ENCODE measurements at places on chromosomes 5 and 9.
A peak's percentile ranks its signal among the peaks of the same experiment; 100 is the strongest.

- no peak for DNase-seq
These were observed 1.6 kb downstream of the HINT1 start for GRCh38 chr5:131163276-131164119.

DNA sequence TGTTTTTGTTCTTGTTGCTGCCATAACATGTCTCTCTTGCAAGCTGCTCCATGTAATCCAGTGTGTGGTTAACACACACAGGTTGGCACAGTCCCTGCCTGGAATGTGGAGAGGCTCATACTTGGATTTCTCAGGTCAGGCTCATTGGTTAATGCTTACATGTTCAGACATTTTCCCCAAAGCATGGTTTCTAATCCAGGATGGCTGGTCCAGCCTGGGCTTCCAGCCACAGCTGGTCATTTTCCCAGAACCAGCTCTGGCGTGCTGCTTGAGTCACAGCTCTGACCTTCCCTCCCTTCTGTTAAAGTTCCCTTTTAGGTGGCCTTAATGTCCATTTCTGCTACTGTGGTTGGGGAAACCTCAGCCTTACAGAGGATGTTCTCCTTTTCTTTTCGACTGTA lies 294.3 kb downstream of the TAF11L14 start:
- no peak for DNase-seq

DNA sequence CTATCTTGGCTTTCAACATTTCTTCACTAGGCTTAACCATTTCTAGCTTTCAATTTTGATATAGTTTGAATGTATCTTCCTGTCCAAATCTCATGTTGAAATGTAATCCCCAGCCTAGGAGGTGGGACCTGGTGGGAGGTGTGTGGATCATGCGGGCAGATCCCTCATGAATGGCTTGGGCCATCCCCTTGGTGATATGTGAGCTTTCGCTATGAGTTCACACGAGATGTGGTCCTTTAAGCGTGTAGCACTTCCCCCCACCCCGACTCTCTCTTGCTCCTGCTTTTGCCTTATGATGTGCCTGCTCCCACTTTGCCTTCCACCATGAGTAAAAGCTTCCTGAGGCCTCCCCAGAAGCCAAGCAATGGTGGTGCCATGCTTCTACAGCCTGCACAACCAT lies 40.6 kb downstream of the PHAX start:
- DNase-seq = no peak

DNA sequence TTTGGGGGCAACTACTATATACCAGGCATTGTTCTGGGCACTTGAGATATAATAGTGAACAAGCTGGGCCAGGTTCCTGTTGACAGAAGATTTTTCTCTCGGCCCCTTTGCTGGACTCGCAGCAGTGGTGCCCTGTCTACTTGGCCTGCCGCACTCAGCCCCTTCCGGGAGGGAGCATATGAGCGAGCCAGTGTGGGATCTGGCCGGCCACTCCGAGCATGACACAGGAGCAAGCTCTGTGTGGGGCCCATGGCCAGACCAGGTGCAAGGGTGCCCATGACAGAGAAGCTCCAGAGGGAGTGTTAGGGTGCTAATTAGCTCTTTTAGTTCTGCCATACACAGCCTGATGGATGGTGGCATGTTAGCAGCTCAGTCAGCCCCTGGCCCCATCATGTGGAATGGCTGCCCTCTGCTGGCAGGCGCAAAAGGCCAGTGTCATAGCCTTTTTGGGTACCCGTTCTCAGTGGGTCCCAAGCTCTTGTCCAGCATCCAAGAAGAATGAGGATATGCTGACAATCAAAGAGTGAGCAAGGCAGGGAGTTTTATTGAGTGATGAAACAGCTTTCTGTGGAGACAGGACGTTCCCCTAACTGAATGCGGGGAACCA lies 9.3 kb upstream of the KIF4B start:
- DNase-seq = peak; percentile 21

DNA sequence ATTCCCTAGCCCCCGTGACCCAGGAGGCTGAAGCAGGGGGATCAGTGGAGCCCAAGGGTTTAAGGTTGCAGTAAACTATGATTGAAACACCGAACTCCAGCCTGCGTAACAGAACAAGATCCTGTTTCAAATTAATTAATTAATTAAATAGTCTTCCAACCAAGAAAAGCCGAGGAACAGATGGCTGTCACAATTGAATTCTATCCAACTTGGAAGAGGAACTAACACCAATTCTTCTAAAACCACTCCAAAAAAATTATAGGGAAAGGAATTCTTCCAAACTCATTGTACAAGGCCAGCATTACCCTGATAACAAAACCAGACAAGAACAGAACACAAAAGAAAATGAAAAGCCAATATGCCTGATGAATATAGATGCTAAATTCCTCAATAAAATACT lies 43.4 kb upstream of the RGS7BP start:
- DNase-seq = no peak
